ENCODE measurements at places on chromosomes 16 and 17.

- no peak for DNase-seq
These were observed 15.3 kb downstream of the MEAK7 start for GRCh38 chr16:84489131-84489530.

- no peak for DNase-seq
These were observed 68.0 kb upstream of the TOB1 start for GRCh38 chr17:50934161-50934560.

- DNase-seq = no peak
These were observed 92.2 kb downstream of the SOCS1 start for GRCh38 chr16:11163761-11164261.

DNA sequence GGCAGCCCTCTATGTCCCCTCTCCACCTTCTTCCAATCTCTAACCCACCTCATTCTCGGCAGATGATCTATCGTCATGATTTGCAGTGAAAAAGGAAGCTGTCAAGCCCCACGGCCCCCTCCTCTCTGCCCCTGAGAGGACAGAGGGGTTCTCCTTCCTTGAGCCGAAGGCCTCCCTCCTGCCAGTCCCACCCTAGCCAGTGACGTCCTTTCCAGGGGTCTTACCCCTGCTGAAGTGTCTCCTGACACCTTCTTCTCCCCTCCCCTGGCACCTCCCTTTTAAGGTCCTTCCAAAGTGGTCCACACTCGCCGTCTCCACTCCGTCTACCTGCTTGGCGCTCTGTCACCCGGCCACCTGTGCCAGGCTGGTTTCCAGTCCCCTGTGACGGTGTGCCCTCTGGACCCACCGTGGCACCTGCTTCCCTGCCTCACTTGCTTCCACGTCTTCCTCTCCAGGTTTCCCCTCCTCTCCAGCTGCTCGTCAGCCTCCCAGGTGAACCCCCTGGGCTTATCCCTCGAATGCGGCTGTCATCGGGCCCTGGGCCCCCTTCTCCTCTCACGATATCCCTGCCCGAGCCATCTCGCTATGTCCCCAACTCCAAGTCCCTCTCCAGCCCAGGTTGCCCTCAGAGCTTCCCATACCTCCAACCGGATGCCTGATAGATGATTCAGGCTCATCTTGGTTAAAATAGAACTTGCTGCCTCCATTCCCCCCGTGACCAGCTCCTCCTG is 5.7 kb downstream of the CCDC102A start:
- DNase-seq = no peak

DNA sequence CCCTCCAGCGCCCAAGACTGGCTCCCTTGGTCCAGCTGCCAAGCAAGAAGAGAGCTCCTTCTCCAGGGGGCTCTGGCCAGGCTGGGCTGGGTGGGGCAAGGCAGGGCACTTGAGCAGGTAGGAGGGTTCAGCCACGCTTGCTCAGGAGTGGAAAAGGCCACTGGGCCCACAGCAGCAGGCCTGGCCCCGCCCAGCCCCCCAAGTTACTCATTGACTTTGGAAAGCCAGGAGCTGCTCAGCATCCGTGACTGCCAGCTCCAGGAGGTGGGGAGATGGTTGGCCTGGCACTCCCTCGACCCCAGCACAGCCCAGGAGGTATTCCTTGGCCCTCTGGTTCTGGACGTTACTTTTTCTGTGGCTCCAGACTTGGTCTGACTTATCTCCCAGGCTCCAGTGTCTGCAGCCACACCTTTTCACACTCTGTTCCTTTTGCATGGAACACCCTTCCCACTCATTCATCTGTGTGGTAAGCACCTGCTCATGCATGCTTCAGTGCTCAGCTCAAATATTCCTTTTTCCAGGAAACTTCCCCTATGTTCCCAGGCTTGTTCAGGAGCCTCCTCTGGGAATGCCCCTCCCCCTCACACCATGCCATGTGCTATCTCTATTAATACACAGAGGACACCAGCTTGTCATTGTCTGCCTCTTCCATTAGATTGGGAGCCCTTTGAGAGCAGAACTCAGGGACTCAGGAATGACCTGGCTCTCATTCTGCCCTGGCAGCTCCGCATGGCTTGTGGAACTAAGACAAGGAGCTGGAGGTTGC is at the start of gene CDH16:
TSS of gene CDH16 (minus strand) at position 83 of the 766 bp plus-strand sequence. CDS start 820 bp downstream, outside the sequence.
- no peak for DNase-seq

GRCh38 chr17:78332991-78333390 is 26.9 kb downstream of the SOCS3 start:
- DNase-seq = no peak

GRCh38 chr16:952321-952720 is 18.5 kb downstream of the LMF1 start:
- DNase-seq = no peak

DNA sequence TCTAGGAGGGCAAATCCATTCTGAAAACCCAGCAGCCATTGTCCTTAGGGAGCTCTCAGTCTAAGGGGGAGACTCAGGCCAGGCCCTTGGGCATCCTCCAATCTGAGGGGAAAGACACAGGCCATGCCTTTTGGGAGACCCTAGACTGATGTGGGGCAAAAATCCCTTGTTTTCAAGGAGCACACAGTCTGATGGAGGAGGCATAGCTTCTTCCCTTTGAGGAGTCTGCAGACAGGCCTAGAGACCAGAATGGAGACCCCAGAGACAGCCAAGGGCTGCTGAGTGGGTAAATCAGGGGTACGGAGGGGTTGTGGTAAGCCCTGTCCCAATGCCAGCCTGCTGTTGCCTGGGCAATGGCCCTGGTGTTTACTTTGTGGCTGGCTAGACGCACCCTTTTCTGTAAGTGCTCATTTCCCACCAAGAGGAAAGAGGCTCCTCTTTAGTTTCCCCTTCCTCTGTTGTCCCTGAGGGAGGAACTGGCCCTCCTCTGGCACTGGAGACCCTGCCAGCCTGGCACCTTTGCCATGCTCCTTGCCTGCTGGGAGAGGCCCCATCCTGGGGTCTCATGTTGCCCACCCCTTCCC is 19.3 kb downstream of the ARHGAP23 start:
- no peak for DNase-seq

GRCh38 chr16:12337871-12338655 is 361.5 kb downstream of the SNX29 start:
- no peak for DNase-seq

DNA sequence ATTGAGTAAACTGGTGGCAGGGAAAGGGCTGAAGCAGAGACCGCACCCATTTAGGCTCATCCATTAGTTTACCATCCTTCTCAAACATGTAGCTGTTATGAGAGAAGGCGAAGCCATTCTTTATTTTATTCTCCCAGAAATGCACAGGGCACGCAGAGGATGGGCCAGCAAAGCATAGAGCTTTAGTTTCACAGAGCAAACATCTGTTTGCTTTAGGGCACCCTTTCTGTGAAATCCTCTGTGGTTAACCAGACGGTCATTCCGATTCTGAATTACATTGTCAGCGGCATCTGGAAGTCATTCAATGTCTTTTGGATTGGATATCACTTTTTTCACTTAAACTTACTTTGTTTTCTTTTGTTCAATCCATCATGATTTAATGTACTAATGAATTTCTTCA is 96.0 kb downstream of the TOX3 start:
- DNase-seq = no peak

DNA sequence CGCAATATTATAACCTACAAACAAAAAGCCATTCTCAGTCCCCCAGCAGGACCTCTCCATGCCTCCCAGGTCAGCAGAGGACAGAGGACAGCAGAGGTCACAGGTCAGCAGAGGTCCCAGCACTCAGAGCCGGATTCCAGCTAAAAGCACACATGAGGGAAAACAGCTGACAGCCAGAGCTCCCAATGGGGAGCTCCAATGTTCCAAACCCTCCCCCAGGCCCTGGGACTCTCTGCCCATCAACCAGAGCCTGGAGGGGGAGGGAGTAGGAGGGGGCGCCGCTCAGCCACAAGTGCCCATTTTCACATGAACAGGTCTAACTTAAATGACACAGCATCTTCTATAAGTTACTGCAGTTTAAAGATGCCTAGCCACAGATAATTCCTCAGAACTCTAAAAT is 77.5 kb downstream of the ANKRD11 start:
- DNase-seq = no peak

GRCh38 chr17:62802561-62803205 is 5.4 kb downstream of the MARCHF10 start:
- no peak for DNase-seq

DNA sequence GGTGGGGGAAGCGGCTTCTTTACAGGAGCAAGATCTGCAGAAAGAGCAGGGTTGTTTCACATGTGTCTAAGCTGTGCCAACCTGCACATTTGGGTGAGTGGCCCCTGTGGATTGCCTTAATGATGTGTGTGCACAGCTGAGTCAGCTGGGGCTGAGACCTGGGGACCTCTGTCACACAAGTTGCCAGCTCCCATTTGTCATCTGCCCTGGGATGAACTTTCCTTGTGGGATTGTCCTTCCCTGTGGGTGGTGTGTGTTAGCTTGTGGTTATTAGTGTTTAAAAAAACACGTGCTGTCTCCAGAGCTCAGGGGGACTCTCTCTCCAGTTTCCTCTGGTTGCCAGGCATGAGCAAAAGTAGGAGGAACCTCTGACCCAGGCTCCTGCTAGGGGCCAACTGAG is 400.5 kb upstream of the CCL2 start:
- DNase-seq = no peak

GRCh38 chr17:58757162-58757613 is 1.5 kb downstream of the PPM1E start:
- DNase-seq = no peak

GRCh38 chr16:23771027-23771426 is 16.2 kb downstream of the CHP2 start:
- no peak for DNase-seq

GRCh38 chr16:78879011-78879410 is 721.5 kb downstream of the MAF start:
- DNase-seq = no peak

DNA sequence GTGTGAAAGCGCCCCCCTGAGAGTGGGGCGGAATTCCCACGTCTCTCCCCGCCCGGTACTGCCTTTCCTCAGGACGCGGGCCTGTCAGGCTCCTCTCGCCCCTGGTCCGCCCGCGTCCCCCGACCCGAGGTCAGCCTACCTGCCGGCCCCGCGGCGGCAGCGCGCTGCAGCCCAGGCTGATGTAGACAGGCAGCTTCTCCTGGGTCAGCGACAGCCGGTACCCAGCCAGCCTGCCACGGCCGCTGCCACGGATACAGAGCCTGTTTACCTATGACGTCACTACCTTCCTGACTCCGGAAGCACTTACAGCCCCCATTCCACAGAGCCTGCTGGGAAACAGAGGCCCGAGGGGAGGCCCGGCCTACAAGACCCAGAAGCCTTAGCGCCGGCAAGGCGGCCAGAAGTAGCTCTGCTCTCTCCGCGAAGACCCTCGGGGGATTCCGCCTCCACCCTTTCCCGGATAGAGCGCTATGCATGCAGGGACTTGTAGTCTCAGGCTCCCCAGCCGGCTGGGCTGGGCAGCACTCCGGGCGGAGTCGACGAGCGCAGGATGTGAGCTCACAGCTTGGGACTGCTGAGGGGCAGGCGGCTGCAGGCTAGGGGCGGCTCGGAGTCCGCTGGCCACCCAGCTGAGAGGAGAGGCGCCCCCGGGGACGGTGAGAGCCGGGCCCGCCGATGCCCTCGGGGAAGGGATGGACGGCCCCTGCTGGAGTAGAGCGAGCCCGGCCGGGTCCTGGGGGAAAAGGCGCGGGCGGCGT is at the start of the genes IFT20 and TNFAIP1:
TSS of gene IFT20 (minus strand) at position 272 of the 758 bp plus-strand sequence. CDS start 3,487 bp downstream, outside the sequence.
TSS of gene TNFAIP1 (plus strand) at position 561 of the 758 bp plus-strand sequence. CDS start 3,761 bp downstream, outside the sequence.
- DNase-seq = peak; percentile 96

- DNase-seq = no peak
These were observed 98.2 kb upstream of the WSCD1 start for GRCh38 chr17:5971969-5972368.

GRCh38 chr17:1060991-1061390 is 64.1 kb downstream of the TIMM22 start:
- DNase-seq = no peak

GRCh38 chr17:17749921-17750320 is 68.7 kb downstream of the RAI1 start:
- peak; percentile 45 for DNase-seq

DNA sequence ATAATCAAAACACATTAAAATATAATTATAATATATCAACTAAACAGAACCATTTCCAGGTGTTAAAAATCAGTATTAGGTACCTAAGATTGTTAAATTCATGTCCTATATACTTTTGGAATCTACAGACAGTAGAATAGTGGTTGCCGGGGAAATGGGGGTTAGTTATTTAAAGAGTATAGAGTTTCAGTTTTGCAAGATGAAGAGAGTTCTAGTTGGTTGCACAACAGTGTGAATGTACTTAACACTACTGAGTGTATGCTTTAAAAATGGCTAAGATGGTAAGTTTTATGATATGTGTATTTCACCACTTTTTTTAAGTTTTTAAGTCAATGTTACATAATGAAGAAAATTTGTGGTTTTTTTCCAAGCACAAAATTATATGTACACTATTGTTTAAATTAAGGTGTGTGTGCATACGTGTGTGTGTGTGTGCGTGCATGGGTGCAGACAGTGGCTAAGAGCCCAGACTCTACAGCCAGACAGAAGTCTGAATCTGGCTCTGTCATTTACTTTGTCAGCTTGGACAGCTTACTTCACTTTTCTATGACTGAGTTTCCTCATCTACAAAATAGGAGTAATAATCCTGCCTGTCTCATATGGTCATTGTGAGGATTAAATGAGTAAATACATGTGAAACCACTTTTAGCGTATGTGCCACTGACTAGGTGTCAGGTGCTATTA is 25.3 kb upstream of the PHAF1 start:
- DNase-seq = peak; percentile 30

- DNase-seq = no peak
These were observed 13.9 kb downstream of the RECQL5 start for GRCh38 chr17:75652934-75653549.

GRCh38 chr16:49502136-49502881 is 128.7 kb downstream of the C16orf78 start:
- DNase-seq = no peak

GRCh38 chr16:56777001-56777400 is 47.1 kb downstream of the NUP93 start:
- DNase-seq = no peak

DNA sequence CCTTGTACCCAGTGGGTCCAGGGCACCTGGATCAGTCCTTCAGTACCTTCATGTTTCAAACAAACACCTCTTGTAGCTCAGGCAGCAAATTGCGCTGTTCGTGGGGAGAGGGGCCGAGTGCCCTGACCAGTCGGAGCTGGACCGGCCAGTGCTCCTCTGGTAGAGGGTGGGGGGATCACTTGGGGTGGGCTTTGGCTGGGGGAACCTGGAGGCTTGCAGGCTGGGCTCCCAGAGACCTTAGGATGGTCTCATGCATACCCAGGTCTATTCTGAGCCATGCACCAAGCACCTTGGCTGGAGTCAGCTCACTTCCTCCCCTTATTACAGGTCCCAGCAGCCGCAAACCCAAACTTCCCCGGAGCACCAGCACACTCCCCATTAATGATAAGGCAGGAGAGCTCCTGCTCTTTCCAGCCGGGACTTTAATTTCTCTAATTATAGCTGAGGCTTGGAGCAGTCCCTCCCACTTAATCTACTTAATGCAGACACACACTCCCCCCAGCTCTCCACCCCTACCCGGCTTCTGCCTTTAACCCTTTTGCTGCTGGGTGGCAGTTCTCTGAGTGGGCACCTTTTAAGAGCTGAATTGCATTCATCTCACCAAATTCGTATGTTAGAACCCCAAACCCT is 26.3 kb upstream of the MGAT5B start:
- no peak for DNase-seq

GRCh38 chr17:36937001-36937958 is at the start of gene LHX1:
LHX1 (plus strand) TSS chr17:36937475; CDS start chr17:36938198, 723 bp downstream.
- DNase-seq = no peak

GRCh38 chr16:47198180-47198575 is 54.4 kb upstream of the NETO2 start:
- no peak for DNase-seq

- no peak for DNase-seq
These were observed 27.1 kb upstream of the PITPNM3 start for GRCh38 chr17:6583411-6583810.
